ENCODE measurements at places on chromosomes 6 and 20. TPM values are rescaled to one million over a fixed set of nuclear protein-coding genes. Genes with fewer than 3 reads are reported as not detected.

DNA sequence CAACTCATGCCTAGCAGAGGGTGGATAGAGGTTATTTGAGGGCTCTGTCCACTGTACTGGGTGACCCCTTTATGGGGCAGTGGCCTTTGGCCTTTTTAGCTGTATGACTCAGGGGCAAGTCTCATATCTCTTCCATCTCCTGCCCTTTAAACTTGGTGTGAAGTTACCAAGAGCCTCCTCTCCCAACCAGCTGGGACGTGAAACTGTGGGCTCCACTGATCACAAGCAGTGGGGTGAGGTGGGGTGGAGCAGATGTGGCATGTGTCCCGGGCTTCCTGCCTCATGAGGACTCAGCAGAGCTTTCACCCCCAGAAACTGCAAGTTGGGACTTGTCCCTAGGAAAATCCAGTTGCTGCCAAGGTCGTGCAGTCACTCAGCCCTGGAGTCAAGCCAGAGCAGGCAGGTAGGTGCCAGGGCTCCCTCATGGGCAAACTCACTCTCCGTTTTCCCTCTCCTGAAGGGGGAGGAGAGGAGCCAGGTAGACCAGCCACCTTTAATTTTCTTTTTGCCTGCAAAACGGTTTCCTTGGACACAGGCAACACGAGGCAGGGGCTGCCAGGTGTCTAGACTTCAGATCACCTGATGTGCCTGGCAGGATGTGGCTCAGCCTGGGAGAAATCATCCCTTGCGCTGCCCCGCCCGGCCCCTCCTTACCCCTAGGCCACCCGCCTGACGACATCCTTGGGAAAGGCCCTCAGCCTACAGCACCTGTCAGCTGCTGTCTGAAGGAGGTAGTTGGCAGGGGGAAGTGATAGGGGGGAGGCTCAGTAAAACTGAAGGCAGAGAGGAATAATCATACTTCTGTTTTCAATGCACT lies 4.0 kb downstream of the CDKN1A start:
- peak; percentile 77 for DNase-seq

DNA sequence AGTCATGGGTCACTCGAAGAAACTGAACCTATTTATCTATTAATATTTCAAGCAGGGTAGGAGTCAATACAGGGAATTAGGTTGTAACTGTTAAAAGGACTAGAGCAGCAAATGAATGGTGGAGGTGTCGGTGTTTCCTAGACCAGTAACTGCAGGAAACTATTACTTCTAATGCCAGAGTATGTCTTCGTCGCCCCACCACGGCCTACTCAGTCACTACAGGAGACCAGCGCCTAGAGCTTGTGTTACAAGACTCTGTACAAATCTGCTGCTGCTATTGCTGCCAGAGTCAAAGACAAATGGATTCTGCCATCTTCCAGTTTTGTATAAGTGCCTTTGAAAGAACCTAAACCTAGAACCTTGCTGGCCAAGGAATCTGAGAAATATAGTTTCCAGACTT lies 343.9 kb downstream of the SOX4 start:
- no peak for DNase-seq

PMEPA1 gene
- total RNA-seq = 10.5 TPM

EYS gene
- total RNA-seq = 0.81 TPM

SAPCD1 gene
- 3.0 TPM for total RNA-seq

DNA sequence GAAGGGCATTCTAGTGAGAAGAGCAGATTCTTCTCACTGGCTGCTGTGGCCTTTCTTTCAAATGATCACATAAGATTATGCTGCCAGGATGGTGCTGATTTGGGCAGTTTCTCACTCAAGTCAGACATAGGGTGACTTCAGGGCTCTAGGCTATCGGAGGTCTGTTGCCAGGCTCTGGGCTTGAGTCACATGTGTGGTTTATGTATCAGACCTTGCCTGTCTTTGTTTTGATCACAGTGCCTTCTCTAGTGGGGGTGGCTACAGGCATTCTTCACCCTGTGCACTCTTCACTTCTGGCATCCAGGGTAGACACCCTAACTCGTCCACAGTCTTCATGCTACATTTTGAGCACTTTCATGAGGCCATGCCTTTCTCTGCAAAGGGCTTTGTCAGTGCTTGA lies 823.7 kb upstream of the MAN1A1 start:
- DNase-seq = no peak

- peak; percentile 0 for DNase-seq
Measured at GRCh38 chr6:92124200-92124651, 1295.1 kb downstream of the EPHA7 start.

WRNIP1 gene
- total RNA-seq = 90.5 TPM

DNA sequence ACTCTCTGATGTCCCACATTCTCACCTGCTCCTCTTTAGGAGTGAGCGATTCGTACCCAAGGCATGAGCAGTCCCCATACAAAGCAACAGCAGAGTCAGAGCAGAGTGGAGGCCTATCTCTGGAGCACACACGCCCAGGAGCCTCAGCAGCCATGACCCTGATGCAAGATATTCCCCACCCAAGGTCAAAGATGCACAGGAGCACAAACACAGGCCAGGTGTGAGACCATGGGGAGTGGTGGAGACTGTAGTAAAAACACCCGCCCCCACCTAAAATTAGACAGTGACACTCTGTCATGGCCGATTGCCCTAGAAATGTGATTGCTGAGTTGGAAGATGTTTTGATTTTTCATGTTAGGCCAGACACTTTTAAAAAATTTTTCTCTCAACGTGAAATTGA lies 21.4 kb downstream of the RRBP1 start:
- no peak for DNase-seq

RPS10 gene
- total RNA-seq = 1,978 TPM

DNAH8 gene
- not detected for total RNA-seq

DNA sequence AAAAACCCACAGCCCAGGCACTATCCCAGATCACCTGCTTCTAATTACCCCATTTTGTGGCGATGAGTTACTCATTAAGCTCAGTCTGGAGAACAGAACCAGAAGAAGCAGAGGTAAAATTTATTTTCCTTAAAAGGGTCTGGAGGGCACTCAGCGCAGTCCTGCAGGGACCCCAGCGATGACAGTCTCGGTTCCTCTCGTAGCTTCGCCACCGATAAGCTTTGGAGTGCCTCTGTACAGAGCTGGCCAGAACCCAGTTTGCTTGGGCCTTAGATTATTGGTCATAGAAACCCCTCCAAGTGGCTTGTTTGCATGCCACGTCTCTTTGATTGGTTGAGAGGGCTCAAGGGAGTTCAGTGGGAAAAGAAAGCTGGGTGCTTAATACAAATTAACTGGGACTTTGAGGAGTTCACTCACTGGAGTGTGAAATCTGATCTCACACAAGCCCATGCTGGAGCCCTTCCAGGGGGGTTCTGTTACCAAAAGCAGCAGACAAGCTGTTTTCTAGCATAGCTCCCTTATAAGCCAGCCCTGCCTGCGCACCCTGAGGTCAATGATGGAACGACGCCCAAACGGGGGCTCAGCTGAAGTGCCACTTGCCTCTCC lies 158.5 kb upstream of the ARID1B start:
- DNase-seq = no peak

- peak; percentile 53 for DNase-seq
Measured at GRCh38 chr20:40431611-40432010, 257.4 kb downstream of the MAFB start.

- DNase-seq = no peak
Measured at GRCh38 chr6:83231146-83231545, 38.0 kb downstream of the RWDD2A start.

DNA sequence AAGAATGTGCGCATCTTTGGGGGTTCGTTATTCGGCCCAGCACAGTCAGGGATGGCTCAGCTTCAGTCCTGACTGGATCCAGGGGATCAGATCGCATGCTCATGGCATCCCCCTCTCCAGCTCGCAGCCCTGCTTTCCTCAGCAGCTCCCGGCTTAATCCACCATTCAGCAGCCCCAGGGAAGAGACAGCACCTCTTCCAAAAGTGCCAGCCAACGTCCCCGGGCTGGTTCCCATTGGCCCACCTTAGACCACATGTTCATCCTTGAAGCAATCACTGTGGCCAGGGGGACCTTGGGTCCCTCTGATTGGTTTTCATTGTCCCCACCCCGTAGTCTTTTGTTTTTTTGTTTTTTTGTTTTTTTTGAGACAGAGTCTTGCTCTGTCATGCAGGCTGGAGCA lies 188.7 kb downstream of the ZMYND8 start:
- DNase-seq = no peak

GRCh38 chr6:26420688-26421171 lies 18.7 kb downstream of the BTN3A1 start:
- peak; percentile 32 for DNase-seq

- no peak for DNase-seq
Measured at GRCh38 chr20:6674831-6675230, 92.7 kb upstream of the BMP2 start.

- DNase-seq = no peak
Measured at GRCh38 chr20:35757098-35757705, 14.6 kb upstream of the PHF20 start.

Measured in A172 (cell line).